Cortex of kidney (tissue), 1 donor: ENCODE measurements at places on chromosomes 11 and 22.

DNA sequence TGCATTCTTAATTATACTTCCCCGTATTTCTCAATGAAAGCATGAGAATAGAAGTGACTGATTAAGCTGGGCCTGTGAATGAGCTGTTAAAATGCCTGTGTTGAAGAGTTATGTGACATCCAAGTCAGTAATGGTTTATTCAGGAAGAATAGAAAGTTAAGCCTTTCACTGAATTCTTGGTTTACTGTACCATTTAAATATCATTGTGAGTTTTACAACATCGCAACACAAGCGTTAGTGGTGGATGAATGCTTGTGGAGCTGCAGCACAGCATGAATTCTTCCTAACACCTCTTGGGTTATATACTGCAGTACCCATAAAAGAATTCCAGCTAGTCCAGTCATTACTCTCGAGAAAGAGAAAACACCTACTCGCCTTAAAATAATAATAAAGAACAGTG lies 257.8 kb downstream of the JRKL start:
- DNase-seq = no peak

DNA sequence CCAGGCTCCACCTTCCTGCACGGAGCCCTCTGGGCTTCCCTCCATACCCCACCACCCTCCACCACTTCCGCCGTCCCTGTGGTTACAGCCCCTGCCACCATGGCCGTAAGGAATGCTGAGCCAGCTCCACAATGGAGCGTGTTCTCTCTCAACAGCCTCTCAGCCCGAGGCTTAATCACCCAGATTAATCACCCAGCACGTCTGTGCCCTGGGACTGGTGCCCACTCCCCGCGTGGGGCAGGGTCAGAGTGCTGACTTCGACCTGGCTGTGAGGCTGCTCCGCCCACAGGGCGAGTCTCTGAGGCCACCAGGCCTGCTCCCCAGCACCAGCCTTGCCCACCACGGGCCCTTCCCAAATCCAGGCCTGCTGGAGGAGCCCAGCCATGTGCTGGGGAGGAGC lies 4.0 kb upstream of the TH start:
- DNase-seq = no peak

- no peak for DNase-seq
Measured at GRCh38 chr11:125552927-125553326, 16.4 kb upstream of the EI24 start.

- no peak for DNase-seq
Measured at GRCh38 chr11:132475026-132475425, 1057.3 kb downstream of the OPCML start.

DNA sequence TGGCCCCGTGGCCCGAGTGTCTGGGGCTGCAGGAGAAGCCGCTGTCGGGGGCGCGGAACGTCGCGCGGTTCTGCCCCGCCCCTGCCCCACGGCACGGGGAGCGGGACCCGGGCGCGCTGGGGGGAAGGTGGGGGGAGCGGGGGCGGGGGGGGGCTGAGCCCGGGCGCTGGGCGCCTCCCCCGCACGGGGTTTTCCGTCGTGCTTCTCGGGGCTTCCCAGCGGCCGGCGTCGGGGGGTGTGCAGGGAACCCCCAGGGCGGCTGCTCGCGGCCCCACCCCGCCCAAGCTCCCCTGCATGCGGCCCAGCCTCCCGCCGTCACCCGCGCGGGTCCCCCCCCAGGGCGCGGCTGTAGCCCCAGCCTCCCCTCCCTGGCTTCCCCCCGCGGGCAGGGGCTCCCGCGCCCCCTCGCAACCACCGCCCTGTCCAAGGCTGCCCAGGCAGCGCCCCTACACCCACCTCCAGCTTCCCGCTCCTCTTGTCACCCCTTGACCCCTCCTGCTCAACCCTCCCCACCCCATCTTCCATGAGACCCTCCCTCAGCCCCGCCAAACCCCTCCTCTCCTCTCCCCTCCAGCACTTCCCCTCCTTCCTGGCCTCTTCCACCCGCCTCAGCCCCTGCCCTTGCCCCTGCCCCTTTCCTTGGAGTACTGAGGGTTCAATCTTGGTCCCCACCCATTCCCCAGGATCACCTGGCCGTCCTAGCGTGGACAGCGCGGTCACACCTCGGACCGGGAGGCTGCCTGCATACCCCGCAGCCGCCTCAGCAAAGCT lies 1.7 kb downstream of the IL17REL start:
- no peak for DNase-seq

DNA sequence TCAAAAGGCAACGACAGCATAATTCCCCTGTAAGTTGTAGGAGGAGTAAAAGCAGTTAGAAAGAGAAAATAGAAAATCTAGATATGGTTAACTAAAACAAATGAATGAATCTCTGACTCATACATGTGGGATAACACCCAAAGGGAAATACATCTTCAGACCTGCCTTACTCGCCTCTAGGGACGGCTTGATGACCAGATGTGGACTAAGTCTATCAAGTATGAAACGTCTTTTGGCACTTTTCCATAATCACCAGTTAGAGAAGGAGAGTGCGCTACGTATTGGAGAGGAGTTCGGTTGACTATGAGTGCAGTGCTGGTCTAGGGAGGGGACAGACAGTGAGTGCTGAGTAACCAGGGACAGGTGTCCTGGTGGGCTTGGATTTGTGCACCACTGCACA lies 459.9 kb downstream of the OPCML start:
- no peak for DNase-seq

DNA sequence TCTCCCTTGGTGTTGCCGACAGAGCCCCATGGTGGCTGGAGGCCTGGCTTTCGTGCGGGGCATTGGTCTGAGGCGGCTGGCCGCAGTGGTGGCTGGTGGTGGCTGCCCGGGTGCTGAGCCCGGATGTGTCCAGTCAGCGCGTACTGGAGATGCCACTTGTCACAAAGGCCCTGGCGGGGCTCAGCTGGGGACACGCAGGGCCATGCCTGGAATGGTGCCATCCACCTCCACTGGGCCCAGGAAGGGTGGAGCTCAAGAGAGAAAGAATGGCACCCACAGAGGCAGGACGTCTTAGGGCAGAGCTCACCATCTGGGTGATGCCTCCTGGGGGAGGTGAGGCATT lies 92.5 kb downstream of the CEP164 start:
- DNase-seq = no peak

DNA sequence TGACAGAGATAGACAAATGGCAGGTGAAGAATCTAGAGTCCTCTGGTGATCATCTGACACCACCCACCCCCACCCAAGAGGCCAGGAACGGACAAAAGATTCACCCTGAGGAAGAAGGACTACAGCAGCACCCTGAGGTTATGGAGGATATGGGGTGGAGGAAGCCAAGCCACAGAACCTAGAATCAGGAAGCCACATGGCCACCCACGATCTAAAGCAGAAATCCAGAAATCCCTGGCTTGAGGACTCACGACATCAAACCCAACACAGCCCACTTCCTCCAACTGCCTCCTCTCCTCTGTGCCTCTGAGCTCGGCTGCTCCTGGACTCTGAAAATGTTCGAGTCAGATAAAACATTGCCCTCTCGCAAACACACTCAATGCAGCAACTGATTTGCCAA lies 364.3 kb downstream of the SHANK2 start:
- no peak for DNase-seq
